ENCODE measurements at places on chromosomes 12 and 14.

- DNase-seq: peak; percentile 61
Observed at GRCh38 chr14:55097881-55098560, 31.0 kb upstream of the LGALS3 start.

- no peak for DNase-seq
Observed at GRCh38 chr12:9169979-9170634, 38.1 kb downstream of the PZP start.

- DNase-seq: no peak
Observed at GRCh38 chr12:104620837-104621531, 164.2 kb downstream of the CHST11 start.

GRCh38 chr12:119869720-119870119, 7.4 kb downstream of the CIT start:
- DNase-seq: no peak

DNA sequence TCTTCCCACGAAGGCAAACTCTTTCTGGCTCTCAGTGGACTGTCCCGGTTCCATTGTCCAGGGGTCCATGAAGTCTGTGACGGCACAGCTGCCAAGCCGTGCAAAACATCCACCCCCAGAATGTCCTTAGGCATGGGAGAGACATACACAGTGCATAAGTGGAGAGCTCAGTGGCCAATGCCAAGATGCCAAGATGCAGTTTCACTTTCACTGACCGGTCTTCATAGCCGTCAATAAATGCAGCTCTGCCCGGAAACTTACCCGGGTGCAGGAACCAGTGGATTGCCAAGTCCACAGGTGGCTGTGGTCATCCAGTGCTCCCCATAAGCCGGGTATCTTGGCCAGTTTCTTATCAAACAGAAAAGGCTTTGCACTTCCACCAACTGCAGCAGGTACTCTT, 162.3 kb downstream of the PTCSC3 start:
- no peak for DNase-seq

- DNase-seq: peak; percentile 81
Observed at GRCh38 chr12:113174461-113175384, 10.6 kb downstream of the DDX54 start.

DNA sequence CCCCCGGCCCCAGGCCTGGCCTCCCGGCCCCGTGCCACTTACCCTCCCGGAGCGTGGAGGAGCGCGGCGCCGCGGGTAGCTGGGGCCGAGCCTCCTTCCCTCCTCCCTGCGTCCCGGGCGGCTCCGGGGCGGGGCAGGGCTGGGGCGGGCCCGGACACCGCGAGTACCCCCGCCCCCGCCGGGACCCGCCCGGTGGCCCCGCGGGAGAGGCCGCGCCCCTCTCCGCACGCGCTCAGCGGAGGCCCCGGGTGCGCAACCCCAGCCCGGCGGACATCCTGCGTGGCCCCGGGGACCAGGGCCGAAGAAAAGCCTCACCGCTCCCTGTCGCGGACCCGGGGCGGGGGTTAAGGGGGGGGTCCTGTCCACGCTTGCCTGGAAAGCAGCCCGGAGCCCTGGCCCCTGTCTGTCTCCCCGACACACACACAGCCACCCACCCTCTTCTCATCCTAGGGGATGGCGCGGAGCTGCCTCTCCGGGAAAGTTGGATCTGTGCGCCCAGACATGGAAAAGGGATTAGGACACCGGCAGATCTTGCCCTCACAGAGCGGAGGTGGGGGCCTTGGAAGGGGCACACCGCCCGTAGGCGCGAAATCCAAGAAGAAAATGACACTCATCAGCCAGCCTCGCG, at the start of gene SYNE3:
SYNE3 (minus strand) TSS at position 97 of the 628 bp plus-strand sequence. CDS start 40,829 bp downstream, outside the sequence.
- peak; percentile 53 for DNase-seq

DNA sequence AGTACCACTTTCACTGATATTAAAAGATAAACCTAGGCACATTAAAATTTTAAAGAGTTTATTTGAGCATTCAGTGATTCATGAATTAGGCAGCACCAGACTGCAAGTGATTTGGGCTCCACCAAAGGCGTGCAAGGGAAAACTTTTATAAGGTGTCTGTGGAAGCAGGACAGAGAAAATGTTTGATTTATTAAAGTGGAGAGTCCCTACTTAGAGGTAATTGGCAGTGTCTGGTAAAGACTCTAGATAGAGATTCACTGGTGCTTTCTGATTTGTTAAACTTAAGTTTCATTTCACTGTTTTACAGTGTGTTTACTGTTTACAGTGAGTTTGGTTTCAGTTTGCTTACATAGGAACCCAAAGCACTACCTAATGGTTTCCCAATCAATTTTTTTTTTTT, 72.8 kb downstream of the ANKS1B start:
- DNase-seq: no peak

DNA sequence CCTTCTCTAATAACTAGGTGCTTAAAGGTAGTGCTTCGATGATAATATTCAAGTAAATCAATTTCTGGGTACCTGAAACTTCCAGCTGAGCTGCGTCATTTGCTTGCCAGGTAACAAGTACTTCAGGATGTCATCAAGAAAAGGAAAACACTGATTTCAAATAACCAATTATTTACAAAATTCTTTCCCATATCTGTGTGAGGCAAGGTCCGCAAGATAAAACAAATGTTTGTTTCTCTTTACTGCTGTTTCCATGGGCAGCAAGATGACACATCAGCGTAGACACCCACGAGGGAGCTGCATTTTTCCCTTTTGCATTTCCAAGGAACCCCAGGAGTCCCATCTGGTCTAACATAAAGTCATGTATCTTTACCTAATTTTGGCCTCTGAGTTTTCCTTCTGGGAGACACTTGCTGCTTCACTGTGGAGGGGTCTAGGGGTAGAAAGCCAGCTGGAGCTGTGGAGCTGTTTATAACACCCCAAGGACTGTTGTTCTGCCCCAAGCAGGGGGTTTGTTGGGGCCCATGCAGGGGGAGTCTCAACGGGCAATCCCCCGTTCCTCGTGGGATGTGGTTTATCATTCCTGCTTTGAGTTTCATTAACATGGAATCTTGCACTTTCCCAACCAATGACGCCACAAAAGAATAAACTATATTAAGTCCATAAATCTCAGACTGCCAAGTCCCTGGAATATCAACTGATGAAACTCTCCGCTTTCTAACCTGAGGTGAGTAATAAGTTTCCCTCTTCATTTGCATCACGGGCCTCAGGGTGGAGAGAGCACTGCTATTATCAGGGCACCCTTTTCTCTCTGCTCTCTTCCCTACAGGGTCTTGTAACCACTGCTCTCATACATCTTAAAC, 112.8 kb upstream of the PELI2 start:
- no peak for DNase-seq

- no peak for DNase-seq
Observed at GRCh38 chr14:69594846-69595245, 16.6 kb upstream of the SUSD6 start.

DNA sequence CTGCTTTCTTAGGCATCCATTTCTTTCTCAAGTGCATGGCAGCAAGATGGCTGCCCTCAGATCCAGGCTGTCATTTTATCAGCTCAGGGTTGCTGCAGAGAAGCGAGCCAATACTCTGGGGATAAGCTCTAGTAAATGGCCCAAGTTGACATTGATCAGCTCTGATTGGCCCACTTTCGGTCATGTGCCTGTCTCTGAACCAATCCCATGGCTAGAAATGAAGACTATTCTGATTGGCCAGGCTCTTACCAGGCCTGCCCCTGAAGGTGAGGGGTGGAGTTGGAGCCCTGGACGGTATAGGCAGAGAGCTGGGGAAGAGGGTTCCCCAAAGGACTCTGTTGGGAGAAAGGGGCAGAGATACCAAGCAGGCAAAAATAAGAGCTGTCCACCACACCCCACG, 41.4 kb downstream of the MYO1H start:
- no peak for DNase-seq

DNA sequence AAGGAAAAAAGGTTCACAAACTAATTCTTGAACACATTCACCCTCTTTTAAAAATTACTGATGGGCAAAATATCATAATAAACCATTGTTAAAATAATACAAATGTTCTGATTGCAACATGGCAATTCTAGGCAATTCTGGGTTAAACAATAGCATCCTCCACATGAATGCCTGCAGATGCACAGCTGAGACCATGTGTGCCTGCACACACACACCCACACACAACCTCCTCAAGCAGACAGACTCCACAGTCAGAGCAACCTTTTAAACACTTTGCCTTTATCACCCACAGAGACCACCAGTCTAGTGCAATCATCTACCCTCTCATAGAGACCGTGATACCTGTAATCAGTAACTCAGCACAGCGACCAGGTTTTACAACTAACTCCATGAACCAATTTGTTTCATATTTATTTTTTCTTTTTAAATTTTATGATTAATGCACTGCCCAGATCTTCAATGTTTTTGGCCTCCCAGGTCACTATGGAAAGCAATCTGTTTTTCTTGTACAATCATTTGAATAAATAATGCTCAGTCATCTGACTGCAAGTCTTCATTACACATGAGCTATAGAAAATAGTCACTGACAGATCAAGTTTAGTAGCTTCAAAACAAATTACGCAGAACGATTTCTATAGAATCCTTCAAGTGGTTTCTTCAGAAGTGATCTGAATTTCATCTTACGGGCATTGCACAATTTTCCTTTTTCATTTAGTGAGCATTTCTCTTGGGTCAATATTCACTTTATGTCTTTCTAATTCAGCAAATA, 105.8 kb downstream of the PRKD1 start:
- no peak for DNase-seq

GRCh38 chr14:30443368-30444007, 115.5 kb upstream of the G2E3 start:
- DNase-seq: no peak

GRCh38 chr14:67343601-67344230, 15.9 kb downstream of the ATP6V1D start:
- no peak for DNase-seq

DNA sequence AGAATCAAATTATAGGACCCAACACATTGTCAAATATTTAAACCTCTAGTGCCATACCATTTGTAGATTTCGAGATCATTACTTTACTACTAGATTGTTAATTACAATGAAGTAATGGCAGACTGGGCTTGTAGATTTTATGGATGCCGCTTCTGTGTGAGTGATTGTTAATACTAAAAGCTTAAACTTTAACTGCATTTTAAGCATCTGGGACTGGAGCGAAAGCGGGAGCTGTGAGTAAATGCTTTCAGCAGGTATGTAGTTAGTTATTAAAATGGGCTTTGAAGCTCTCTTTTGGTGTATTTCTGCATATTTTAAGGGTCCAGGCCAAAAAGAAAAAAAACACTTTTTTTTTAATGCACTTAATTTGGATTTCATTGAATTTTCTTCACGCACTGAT, 519.3 kb downstream of the MED13L start:
- DNase-seq: no peak

- peak; percentile 73 for DNase-seq
Observed at GRCh38 chr12:52082988-52083637, 3.6 kb downstream of the SMIM41 start.

- no peak for DNase-seq
Observed at GRCh38 chr14:64758691-64759554, 54.7 kb downstream of the PLEKHG3 start.

- no peak for DNase-seq
Observed at GRCh38 chr12:132813443-132813842, 15.2 kb downstream of the GOLGA3 start.

DNA sequence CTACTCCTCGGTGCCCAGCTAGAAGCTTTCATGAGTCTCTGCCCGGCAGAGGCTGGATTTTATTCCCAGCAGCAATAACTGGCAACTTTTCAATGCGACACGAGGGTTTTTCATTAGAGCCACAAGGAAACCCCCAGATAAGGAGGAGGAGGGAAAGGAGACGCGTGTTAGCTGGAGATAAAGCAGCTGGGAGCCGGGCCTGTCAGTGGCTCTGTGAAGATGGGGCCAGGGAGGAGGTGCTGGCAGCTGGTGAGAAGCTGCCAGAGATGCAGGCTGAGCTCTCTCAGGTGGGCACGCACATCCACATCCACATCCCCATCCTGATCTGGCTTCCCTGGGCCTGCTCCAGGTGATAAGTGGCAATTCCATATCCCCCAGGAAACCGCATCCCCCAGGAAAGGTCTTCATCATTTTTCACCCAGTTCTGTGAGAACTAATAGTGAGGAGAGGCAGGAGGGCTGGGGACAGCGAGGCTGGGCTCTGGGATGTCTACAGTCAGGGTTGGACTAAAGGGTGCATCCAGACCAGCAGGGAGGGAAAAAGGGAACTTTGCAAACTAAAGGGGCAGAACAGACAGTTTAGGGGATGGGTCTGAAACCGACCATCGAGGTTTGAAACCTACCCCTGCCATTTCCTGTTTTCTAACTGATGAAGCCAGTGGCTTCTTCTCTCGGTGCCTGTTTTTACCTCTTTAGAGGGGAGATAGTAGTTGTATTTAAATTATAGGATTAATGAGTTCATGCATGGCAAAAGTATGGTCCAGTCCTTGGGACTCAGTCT, 413.2 kb downstream of the DPF3 start:
- DNase-seq: no peak

DNA sequence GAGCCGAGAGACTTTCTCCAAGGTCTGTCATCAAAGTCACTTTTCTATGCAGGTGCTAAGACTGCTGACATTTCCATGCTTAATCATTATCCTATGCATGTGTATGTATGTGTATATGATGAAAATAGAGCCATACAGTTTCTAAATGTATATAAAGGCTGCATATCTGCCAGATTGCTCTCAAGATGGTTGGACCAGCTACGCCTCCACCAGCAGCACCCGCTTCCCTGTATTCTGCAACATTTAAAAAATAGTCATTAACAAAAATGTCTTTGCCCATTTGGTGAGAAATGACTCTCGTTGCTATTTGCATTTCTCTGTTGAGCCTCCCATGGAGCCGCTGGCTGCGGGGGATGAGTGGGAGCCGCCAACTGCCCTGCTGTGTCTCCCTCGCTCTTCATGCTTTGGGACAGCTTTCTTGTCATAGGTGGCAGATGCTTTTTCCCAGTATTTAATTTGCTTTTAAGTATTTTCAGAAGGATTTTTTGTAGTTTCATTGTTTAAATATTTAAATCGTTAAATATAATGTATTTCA, 54.7 kb downstream of the DYNC1H1 start:
- DNase-seq: no peak

DNA sequence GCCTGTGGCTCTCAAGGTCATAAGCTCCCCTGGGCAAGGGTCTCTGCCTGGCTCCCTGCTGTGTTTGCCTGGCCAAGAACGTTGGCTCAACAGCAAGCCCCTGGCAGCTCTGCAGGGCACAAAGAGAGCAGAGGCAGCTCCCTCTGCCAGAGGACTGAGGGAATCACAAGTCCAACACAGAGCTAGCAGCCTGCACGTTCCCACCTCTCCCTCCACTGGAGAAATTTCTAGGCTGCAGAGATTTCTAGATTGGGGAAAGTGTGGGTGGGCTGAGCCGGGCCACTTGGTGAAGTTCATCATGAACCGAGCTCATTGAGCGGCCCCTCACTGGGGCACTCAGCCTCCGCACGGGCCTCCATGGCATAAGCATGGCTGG, 19.8 kb downstream of the ZFYVE21 start:
- no peak for DNase-seq

- DNase-seq: no peak
Observed at GRCh38 chr12:99087278-99087677, 442.2 kb downstream of the APAF1 start.

GRCh38 chr12:102873077-102873476, 44.0 kb downstream of the PAH start:
- no peak for DNase-seq

DNA sequence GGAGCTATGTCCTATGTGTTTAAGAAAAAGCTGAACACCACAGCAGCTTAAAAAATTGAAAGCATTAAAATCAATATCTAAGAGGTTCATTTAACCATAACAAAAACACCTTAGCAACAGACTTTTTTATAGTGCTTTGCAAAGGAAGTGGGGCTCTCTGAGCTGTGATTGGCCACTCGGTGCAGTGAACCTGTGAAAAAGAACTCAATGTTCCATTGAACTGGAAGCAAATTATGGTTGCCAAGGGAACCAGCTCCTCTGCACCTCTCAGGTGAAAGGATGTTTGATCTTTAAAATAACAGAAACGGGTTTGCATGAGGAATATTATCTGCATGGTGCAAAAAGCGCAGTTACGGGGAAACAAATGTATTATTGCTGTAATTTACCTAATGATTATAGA, 149.4 kb downstream of the SNAPC1 start:
- DNase-seq: no peak

All from CD4-positive, alpha-beta T cell treated with Interleukin-2 at 100 ng/mL for 4 hours (primary cell).